ENCODE measurements at places on chromosomes 1 and 21.

DNA sequence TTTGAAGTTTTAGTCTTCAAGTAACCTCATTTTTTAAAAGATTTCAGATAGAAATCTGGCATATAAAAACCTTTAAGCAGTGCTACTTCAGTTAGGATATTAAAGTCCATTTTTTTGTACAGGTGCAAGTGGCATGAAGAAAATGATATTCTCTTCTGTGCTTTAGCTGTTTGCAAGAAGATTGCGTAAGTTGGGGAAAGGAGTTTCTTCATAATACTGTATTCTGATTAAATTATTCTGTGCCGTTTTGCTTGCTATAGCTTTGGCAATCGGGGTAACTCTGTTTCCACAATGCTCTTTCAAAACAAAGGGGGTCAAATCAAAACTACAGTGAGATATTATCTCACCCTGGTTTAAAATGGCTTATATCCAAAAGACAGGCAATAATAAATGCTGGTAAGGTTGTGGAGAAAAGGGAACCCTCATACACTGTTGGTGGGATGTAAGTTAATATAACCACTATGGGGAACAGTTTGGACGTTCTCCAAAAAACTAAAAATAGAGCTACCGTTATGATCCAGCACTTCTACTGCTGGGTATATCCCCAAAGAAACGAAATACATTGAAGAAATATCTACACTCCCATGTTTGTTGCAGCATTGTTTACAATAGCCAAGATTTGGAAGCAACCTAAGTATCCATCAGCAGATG lies 27.1 kb downstream of the MAEL start:
- DNase-seq, result no peak

DNA sequence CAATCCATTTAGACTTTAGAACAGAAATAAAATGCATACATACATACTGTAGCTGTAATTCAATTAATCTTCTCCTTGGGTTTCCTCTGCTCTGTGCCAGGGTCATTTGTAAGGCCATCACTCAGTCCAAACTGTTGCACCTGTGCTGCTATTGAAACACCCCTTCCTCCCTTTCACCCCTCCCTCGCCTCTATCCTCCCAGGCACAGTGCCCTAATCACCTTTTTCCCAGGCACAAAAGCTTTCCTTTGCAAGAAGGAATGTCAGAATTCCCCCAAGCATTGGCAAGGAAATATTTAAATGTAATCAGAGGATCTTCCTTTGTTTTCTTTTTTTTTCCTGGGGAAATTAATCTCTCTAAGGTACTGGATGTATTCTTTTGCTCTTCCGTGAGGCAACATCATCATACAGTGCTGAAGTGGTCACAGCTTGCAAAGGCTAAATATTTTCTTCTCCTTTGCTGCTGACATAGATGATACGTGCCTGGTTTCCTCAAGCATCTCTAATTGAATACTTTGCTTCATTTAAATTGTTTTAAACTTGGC lies 339.3 kb upstream of the NR5A2 start:
- no peak for DNase-seq

DNA sequence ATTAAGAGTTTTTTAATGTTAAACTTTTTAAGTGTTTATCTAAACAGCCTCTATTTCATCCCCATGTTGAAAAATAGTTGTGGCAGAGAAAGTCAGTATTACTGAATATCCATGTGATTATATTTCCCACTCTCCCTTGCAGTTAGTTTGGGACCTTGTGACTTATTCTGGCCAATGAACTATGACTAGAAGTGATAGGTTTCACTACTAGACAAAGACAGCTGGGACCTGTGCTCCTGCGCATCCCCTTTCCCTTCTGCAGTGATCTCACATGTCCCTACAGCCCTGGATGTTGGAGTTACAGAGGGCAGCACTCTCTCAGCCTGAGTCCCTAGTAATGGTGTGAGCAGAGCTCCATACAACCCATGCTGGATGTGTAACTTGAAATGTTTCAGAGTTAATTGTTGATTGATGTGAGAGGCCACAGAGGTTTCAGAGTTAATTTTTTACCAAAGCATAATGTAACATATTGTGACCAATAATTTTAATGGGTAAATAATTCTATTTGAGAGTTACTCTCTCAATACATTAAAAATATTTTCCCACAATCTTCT lies 18.7 kb upstream of the SAMD13 start:
- DNase-seq, result no peak

GRCh38 chr1:221794079-221794670 lies 52.3 kb upstream of the DUSP10 start:
- DNase-seq, result no peak

DNA sequence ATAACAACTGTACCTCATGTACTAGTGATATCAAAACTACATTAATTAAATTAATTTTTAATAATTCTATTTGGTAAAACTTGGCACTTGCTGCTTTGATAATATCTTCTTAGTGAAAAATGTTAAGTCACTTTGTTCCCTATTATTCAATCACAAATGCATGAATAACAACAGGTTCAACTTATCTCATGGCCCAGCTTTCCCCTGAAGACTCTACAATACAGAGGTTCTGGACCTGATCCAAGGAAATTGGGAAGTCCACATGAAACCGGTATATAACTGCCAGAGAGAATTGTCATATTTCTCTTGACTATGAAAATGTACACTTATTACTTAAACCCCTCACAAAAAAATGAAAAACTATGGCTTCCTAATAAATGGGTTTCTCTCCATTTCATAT lies 33.9 kb upstream of the PTPRC start:
- no peak for DNase-seq

GRCh38 chr1:20233866-20234265 lies 47.5 kb upstream of the PLA2G2C start:
- peak; percentile 71 for DNase-seq

DNA sequence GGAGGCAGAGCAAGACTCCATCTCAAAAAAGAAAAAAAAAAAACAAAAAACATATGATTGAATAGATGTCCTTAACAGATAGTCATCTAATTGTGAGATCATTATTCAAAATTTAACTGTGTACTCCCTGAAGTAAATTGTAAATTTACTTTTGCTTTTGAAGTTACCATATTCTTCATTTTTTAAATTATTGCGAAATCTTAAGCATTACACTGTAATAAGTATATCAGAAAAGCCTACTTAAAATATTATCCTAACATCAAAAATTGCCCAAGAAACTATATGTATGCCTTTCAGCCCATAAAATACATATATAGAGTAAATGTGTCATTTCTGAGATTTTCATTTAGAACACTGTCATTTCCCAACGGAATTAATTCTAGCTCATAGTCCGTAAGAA lies 91.9 kb downstream of the AK5 start:
- no peak for DNase-seq

GRCh38 chr21:40766381-40766780 lies 80.6 kb downstream of the DSCAM start:
- no peak for DNase-seq

- DNase-seq, result no peak
Measured at GRCh38 chr1:8525216-8525557, 207.3 kb downstream of the SLC45A1 start.

Data from putamen (tissue), 1 donor.